ENCODE measurements at places on chromosomes 1 and 21.

- peak; percentile 78 for DNase-seq
These were observed 16.7 kb downstream of the ALX3 start for GRCh38 chr1:110053552-110054428.

DNA sequence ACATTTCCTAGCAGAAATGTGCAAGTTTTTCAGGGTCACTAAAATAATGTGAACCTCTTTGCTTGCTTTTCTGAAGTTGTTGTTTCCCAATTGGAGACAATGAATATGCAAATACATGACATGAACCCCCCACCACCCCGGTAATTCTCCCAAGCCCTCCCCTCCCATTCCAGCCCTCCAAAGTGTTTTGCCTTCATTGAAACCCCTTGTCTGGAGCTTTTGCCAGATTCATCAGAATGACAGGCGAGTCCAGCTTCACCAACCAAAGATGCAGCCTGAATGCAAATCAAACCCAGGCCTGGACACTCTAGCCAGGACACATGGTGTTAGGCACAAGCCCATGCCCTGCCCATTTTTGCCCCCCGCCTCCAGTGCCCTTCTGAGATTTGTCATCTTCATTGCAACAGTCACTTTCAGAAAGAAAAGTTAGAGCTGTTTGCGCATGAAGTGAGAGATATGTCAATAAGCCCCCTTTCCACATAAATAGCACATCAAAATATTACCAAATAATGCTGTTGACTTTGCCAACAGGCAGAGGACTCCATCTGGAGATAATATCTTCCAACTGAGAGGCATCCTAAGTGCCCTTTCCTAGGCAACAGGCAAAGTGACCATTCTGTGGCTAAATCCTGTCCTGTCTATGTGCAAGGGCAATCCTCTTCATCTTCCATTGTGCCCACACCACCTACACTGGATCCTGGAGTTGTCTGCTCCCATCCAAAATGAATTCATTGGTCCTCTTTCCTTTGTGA, 145.6 kb upstream of the NFIA start:
- no peak for DNase-seq

- DNase-seq, result no peak
These were observed 40.9 kb upstream of the LRRN2 start for GRCh38 chr1:204726478-204726877.

GRCh38 chr1:161374373-161374772, 6.7 kb upstream of the CFAP126 start:
- DNase-seq, result no peak

DNA sequence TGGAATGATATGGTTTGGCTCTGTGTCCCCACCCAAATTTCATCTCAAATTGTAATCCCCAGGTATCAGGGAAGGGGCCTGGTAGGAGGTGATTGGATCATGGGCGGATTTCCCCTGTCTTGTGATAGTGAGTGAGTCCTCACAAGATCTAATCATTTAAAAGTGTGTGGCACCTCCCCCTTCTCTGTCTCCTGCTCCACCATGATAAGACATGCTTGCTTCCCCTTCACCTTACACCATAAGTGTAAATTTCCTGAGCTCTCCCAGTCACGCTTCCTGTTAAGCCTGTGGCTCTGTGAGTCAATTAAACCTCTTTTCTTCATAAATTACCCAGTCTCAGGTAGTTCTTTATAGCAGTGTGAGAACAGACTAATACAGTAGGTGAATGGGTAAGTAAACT, 109.3 kb downstream of the DMRTB1 start:
- DNase-seq, result no peak

GRCh38 chr1:9439074-9439761, 100.0 kb upstream of the SLC25A33 start:
- DNase-seq, result no peak

GRCh38 chr1:11806307-11806936, 431 bp downstream of the CLCN6 start:
- peak; percentile 41 for DNase-seq

- peak; percentile 79 for DNase-seq
These were observed at the start of gene TCEA3 for GRCh38 chr1:23424293-23425192. Gene TCEA3, minus strand, starts transcription at chr1:23424748. Its CDS starts 115 bp downstream, at chr1:23424633.

GRCh38 chr1:115506518-115506917, 135.3 kb upstream of the VANGL1 start:
- no peak for DNase-seq

DNA sequence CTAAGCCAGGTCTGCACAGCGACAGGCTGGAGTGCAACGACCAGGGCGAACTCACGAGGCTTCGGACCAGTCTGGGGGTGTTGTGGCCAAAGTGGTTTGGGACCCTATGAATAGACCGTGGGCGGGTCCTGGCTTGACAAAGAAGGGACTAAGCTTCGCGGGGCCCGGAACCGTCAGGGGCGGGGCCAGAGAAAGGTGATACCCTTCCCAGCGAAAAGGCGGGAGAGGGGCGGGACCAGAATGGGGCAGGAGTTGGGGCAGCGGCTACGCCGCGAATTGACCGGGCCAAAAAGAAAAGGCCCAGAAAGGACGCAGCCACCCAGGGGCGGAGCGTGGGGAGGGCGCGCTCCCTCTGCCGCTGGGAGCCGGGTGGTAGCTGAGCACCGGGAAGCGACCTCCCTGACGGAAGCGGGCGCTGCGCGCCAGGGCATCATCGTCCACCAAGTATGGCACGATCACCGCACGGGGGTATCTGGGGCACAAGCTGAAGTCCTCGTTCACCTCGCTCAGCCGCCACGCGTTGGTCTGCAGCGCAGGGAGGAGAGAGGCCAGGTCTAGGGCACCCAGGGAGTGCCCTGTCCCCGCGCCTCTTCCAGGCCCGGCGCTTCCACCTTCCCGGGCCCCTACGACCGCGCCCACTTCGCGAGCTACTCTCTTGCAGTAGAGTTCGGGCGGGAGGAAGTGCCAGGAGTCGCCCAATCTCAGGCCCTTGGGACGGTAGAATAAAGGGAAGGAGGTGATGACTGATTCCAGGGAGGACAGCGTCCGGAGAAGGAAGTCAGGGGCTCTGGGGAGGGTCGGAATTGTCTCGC, 6.7 kb upstream of the FAM167B start:
- DNase-seq, result peak; percentile 78

DNA sequence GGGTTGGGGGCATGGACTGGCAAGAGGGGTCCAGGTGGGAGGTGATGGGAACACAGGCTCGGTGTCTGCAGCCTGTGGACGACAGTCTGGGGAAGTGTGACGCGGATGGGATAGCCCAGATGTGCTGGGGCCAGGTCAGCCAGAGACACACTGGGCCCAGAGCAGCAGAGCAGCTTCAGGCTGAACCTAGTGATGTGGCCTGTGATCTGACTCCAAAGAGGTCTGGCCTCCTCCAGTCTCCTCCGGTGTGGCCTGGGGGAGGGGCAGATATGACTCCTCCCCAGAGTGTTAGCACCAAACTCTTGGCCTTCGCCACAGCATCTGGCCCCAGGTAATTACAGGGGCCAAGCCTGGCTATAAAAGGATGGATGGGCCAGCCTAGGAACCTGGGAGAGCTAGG, 13.5 kb downstream of the EFNA3 start:
- DNase-seq, result no peak

GRCh38 chr1:60488847-60489246, 415.3 kb upstream of the C1orf87 start:
- no peak for DNase-seq

DNA sequence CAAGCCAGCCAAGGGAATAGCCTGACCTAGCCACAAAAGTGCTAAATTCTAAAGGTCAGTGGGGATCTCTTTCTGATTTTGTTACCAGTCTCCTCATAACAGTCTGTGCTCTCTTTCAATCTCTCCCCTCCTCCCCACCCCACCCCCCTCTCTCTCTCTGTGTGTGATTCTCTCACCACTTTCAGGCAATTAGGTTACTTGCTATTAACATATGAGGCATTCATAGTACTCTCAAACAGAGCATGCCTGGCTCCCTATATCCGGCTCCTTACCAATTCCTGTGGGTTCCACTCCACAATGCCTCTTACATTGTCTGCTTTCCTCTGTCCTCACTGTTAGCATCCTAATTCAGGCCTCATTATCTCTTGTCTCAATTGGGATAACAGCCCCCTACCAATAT, 464.3 kb upstream of the DEPDC1 start:
- DNase-seq, result no peak

GRCh38 chr1:15941899-15942660, 33.8 kb downstream of the ZBTB17 start:
- no peak for DNase-seq

DNA sequence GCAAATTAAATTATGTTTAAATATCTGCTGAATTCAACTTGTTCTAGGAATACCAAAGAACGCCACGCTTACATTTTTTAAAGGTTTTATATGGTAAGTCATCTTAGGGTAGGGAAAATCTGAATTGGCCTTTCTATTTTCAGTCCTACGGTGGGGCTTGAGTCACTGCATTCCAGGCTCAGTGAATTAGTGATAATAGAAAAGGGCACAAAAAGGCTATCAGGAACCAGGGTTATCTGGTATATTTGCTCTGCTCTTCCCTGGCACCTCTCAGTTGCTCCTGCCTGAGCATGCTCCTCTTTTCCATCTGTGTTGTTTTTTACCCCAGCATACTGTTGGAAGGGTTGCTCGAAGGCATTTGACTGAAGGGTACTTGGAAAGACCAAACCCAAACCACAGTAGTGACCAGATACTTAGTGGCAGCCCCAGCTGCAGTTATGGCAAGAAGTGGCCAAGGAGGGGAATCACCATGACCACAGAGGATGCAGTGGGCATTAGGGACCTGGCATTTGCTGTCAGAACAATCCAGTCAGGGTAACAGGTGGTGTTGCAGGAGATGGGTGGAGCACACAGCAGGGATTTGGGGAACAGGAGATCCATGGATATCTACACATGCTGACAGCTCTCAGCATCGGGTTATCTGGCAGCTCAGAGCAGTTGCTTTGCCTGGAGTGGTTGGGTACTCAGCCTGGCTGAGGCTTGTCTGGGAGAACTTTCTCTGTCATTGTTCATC, 2.3 kb downstream of the OVAAL start:
- no peak for DNase-seq

DNA sequence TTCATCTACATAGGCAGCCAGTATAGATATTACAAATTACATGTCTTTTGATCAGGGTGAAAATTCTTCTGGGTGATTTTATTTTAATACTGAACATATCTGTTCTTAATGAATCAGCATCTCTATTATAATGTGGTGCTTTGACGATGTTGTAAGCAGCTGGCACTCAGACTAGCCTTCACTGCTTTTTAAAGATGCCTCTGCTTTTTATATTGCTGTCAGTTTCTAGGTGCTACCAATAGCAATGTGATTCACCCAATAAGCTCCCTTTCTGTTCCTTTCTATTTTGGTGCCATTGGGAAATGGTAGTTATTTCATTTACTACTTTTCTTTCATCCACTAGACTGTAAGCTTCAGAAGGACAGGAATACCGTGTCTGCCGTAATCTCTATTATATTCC, 11.1 kb upstream of the ANGPTL1 start:
- no peak for DNase-seq

DNA sequence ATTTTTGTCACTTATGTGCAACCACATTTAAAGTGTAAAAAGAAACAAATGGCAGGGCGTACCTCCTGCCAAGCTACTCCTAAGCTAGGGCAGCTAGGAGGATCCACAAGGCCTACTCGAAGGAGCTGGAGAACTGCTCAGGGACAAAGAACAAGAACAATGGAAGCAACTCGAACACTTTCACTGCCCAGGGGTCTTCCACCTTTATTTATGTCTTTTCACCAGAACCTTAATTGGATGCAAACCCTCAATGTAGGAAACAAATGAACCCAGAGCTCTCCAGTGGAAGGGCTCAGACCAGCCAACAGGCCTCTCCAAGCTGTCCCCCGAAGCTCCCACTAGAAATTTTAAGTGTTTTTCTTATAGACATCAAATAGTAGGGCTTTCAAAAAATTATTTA, 39.9 kb downstream of the C1orf198 start:
- DNase-seq, result no peak

DNA sequence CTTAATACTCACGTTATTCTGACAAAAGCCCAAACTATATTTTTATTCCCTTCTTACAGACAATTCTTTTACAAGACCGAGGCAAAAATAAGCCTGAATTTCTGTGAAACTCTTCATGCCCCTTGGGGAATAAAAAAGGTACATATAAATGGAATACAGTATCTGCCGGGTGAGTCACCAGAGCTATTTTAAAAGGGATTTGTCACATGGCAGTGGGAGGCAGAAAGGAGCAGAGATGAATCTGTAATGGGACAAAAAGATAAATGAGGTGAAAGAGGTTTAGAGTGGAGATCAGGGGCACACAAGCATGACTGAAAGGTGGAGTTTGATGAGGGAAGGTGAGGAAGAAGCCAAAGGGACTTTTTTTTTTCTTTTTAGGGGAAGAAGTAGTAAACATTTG, 8.8 kb downstream of the XCL1 start:
- no peak for DNase-seq

- DNase-seq, result no peak
These were observed 18.1 kb upstream of the TENT5C start for GRCh38 chr1:117587499-117588356.

GRCh38 chr1:165531021-165531420, 12.8 kb upstream of the LRRC52 start:
- no peak for DNase-seq

DNA sequence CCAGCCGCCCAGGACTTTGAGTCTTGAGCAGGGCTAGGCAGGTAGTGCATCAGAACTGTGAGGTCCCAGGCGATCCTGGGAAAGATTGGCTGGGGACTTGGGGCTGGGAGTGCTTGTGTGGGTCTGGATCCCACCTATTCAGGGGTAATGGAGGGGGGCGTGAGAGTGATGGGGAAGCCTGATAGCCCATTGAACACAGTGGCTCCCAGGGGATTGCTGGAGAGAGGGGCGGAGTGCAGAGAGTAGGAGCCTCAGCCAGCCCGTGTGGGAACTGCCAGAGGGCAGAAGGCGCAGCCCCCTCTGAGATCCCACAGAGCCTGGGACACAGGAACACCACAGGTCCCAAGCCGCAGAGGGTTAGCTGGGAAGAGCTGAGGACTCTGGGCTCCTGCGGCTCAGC, 19.3 kb upstream of the PDZK1IP1 start:
- no peak for DNase-seq

GRCh38 chr1:182561456-182561855, 27.6 kb downstream of the RNASEL start:
- DNase-seq, result no peak

DNA sequence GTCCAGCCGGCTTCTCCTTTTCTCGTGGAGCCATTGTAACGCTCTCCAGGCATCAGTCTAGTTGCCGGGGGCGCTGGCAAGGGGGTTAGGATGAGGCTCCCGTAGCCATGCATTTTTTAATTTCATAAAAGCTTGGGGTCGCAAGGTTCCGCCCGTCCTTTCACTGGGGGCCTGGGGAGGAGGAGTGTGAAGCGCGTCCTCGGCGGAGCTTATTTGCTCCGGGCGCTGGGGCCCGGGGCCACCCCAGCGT, 1.6 kb downstream of the ADGRL2 start:
- DNase-seq, result no peak

DNA sequence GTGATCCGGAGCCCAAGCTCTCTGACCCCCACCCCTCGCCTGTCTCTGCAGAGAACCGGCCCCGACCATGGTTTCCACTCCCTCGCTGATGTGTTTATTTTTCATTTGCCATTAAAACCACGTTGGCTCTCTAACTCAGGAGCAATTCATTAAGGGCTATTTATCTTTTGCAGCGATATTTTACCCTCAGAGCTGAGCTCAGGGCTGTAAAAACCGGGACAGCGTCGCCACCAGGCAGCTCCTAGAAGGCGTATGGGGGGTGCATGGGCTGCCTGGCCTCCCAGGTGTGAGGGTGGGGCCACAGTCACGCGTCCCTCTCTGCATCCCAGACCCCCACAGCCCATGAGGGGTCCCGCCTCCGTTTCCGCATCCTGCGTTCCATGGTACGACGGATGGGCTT, 71.4 kb downstream of the PRDM16 start:
- DNase-seq, result no peak

Data from heart left ventricle (tissue), 16 donors.